Activated gamma-delta T cell treated with Interleukin-2 at 50 U/mL for 16 hours (primary cell): ENCODE measurements at places on chromosomes 16 and 17.

- no peak for DNase-seq
Observed at GRCh38 chr16:85422632-85423550, 190.2 kb upstream of the GSE1 start.

DNA sequence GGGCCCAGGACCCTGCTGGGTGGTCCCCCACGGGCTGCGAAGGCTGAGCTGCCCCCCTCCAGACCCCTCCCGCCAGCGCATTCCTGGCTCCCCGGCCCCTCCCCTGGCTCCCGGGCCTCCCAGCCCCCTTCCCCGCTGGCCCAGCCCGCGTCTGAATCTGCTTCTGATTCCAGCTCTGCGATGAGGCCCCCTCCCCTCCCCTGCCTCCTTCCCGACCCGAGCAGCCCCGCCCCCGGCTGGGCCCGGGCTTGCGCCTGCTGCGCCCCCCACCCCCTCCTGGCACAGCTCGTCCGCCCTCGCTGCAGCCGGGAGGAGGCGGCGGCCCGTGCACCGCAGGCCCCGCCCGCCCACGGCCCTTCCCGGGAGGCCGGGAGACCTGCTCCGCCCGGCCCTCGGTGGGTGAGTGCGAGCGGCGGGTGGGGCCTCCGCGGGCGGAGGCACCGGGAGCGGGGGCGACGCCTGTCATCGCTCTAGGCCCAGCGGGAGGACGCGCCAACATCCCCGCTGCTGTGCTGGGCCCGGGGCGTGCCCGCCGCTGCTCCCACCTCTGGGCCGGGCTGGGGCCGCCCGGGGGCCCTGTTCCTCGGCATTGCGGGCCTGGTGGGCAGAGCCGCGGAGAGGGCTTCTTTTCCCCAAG is at the start of gene NTN3:
TSS of gene NTN3 (plus strand) at position 282 of the 637 bp plus-strand sequence. CDS start 405 bp downstream, outside the sequence.
- DNase-seq, result no peak

DNA sequence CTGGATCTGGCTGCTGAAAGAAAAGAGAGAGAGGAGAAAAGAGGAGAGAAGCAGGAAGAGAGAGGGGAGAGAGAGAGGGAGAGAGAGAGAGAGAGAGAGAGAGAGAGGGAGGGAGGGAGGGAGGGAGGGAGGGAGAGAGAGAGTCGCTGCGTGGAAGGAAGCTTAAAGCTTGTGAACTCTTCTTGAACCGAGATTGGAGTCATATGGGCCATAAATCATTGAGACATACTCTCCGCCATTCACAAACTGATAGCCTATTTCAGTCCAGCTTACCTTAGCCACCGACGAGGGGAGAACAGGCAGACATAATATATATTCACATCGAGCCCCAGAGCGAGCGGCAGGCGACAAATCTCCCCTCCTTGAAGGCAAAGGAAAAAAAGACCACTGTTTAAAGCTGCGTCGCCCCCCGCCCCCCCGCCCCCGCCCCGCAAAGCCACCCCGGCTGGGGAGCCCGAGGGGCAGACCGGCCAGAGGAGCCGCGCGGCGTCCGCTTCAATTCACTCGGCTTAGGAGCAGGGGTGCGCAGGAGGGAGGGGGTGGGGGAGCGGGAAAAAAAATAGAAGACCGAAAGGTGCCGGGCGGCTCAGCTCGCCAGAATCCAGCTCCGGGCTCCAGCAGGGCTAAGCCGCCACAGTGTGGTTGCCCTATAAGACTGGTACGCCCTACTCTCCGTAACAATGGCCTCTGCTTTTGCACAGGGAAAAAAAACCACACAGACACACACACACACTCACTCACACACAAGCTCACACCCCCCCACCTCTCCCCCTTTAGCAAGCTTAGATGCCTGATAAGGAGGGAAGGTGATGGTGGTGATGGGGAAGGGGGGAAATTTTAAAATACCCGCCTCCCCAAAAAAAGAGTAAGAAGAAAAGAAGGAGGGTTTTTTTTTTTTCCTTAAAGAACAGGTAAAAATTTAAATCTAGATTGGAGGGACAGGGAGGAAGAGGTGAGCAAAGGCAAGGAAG is 10.6 kb upstream of the HOXB2 start:
- DNase-seq, result no peak

DNA sequence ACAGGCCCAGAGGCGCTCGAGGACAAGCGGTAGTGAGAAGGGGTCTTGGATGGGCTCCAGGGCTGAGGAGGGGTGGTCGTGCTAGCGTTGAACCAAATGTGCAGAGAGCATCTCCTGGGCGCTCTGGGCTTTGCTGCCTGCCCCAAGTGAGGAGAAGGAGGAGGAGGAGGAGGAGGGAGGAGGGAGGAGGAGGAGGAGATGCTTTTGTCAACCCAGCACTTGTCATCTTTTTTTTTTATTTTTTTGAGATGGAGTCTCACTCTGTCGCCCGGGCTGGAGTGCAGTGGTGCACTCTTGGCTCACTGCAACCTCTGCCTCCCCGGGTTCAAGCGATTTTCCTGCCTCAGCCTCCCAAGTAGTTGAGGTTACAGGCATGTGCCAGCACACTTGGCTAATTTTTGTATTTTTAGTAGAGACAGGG is 59.8 kb downstream of the PGS1 start:
- no peak for DNase-seq

GRCh38 chr16:86022381-86022960 is 123.5 kb downstream of the IRF8 start:
- DNase-seq, result no peak

DNA sequence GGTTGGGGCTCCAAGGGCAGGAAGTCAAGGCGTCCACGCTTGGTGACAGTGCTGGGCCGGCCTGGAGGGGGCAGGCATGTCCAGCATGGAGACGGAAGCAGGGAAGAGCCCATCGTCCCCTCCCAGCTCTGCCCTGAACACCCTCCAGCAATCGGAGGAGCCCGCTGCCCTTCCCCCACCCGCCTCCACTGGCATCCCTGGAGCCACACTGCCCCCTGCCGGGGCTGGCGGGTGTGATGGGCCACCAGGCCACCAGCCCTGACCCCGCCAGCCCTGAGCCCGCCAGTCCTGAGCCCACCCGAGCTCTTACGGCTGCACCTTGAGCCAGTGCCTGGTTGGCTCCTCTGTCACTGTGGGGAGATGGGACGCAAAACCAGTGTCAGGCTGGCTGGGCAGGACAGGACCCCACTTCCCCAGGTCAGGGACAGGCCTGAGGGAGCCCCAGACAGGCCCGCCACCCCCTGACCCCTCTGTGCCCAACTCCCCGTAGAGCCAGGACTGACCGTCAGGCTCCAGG is 4.1 kb upstream of the CDH15 start:
- peak; percentile 84 for DNase-seq

- DNase-seq, result no peak
Observed at GRCh38 chr17:57016071-57016763, 38.3 kb downstream of the SCPEP1 start.

DNA sequence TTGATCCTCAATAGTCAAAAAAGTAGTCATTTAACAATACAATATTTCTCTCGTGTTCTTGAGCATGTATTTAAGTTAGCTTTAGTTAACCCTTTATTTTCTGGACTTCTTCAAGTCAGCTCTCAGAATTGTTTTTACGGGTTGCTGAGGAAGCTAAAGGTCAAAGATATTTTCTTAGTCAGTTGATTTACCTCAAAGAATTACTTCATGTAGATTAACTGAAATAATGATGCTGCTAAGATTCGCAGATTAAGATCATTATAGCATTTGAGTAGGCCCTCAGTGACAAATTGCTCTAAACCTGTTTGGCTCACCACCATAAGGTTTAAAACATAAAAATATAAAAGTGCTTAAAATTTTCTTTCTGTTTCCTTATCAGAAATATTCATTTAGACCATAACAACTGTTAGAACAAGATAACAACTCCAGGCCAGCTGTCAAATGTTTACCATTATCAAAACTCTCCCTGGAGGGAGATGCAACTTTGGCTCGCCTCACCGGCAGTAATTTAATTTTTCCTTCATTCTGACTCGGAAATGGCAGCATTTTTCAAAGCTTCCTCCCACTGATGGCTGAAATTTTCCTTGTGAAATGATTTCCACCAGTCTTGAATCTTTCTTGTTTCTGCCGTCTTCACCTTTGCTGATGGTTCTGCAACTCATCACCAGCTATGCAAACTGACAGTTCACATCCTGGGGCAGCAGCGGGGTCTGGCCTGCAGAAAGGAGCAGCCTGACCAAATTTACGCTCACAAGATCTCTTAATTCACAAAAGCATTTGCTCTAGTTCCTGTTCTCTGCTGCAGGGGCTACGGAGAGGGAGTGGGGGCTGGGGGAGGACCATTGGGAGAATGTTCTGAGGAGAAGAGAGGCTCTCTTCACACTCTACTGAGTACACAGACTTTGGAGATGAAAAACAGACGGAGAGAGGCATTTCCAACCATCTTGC is 254.8 kb upstream of the TBX2 start:
- no peak for DNase-seq

GRCh38 chr16:17412221-17412620 is 58.5 kb downstream of the XYLT1 start:
- DNase-seq, result no peak

DNA sequence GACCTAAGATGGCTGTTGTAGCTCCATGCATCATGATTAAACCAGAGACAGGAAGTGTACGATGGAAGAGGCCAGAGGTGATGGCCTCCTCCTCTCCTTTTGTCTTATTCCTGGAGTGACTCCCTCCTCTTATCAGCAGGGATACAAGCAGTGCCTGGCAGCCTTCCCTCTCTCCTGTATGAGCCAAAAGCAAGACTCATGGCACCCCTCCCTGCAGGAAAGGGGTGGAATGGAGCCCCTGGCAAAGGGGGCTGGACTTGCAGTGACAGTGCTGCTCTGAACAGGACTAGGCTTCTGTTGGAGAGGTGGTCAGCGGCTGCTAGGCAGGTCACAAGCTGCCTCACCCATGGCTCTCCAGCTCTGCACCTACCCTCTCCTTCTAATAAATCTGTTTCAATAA is 8.4 kb downstream of the TXNL4B start:
- DNase-seq, result no peak

- DNase-seq, result no peak
Observed at GRCh38 chr17:47649972-47650524, 329 bp downstream of the KPNB1 start.

DNA sequence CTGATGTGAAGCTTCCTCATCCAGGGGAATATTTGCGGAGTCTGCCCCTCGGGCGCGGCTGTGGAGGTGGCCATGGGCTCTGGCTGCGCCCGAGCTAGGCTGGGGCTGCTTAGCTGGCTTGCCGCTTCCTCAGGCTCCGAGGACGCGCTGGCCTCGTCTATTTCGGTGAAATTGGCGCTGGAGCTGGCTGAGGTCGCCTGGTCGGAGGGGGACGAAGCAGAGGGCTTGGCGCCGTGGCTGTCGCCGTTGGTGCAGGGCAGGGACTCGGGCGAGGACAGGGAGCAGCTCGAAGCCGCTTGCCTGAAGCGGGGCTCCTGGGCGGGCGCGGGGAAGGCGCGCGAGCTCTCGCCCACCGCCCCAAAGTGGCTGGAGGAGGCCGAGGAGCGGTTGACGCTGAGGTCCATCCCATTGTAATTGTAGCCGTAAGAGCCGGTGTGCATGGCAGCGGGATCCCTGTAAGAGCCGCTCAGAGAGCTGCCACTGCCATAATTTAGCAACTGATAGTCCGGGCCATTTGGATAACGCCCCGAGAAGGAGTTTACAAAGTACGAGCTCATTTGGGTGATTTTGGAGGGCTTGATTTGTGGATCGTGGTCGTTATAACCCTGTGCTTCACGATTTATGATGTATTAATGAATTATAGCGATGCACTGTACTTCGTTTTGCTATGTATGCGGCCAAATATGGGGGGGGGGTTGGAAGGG is at the start of gene HOXB5:
TSS of gene HOXB5 (minus strand) at position 654 of the 704 bp plus-strand sequence. CDS start at position 557, 97 bp downstream.
- DNase-seq, result no peak

GRCh38 chr16:82300374-82300951 is 130.4 kb upstream of the MPHOSPH6 start:
- DNase-seq, result no peak

DNA sequence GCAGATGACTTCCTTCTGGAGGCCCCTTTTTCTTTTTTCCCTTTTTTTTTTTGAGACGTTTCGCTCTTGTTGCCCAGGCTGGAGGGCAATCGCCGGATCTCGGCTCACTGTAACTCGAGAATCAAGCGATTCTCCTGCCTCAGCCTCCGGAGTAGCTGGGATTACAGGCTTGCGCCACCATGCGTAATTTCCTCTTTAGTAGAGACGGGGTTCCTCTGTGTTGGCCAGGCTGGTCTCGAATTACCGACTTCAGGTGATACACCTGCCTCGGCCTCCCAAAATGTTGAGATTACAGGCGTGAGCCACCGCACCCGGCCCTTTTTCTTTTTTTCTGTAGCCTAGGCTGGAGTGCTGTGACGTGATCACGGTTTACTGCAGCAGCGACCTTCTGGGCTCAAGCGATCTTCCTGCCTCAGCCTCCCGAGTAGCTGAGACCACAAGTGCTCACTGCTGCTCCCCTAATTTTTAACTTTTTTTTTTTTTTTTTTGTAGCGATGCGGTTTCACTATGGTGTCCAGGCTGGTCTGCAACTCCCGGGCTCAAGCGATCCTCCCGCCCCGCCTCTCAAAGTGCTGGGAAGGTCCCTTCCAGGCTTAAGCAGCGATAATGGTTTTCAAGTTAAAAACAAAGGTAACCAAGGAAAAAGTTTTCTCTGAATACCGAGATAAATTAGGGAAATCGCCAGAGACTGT is 956 bp upstream of the IST1 start:
- peak; percentile 25 for DNase-seq

DNA sequence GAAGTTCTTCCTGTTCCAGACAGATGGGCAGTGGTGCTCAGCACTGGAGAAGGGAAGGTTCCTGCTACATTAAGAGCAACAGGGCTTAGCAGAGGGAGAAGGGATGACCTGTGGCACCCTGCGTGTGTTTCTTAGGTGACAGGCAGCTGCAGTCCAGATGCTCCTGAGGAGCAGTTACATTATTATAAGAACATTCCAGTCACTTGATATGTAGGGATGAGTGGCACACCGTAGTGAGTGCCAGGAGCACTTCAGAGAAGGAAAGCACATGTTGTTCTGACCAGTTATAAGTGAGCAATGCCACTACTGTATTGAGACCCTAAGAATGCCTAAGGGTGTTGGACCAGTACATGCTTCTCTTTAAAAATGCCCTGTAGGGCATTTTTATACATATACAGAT is 39.9 kb upstream of the MRC2 start:
- no peak for DNase-seq

DNA sequence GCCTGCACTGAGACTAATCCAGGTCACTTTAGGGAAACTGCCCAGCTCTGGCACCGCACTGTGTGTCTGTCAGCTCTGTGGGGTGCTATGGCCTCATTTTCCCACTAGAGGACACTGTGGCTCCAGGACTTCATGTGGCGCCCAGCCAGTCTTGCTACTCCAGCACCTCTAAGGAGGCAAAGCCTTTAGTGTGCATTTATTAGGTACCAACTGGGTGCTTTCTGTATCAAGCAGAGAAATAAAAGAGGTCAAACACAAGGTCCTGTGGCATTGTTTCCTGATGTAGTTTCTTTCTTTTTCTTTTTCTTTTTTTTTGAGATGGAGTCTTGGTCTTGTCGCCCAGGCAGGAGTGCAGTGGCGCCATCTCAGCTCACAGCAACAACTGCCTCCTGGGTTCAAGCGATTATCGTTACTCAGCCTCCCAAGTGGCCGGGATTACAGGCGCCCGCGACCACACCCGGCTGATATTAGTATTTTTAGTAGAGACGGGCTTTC is 12.5 kb upstream of the RHBDL3 start:
- DNase-seq, result peak; percentile 53

- no peak for DNase-seq
Observed at GRCh38 chr16:47634727-47635126, 173.6 kb downstream of the PHKB start.
